ENCODE measurements at places on chromosomes 4 and X. TPM values are rescaled to one million over a fixed set of nuclear protein-coding genes. Genes with fewer than 3 reads are reported as not detected.
A peak's percentile ranks its signal among the peaks of the same experiment; 100 is the strongest.

RPGR gene
- polyA plus RNA-seq: 7.2 TPM

CENPE gene
- 1.2 TPM for polyA plus RNA-seq

TLR3 gene
- 1.6 TPM for polyA plus RNA-seq

PASD1 gene
- not detected for polyA plus RNA-seq

PPEF1 gene
- 0.57 TPM for polyA plus RNA-seq

CFAP99 gene
- not detected for polyA plus RNA-seq

STK32B gene
- 1.00 TPM for polyA plus RNA-seq

MAGEA1 gene
- not detected for polyA plus RNA-seq

DNA sequence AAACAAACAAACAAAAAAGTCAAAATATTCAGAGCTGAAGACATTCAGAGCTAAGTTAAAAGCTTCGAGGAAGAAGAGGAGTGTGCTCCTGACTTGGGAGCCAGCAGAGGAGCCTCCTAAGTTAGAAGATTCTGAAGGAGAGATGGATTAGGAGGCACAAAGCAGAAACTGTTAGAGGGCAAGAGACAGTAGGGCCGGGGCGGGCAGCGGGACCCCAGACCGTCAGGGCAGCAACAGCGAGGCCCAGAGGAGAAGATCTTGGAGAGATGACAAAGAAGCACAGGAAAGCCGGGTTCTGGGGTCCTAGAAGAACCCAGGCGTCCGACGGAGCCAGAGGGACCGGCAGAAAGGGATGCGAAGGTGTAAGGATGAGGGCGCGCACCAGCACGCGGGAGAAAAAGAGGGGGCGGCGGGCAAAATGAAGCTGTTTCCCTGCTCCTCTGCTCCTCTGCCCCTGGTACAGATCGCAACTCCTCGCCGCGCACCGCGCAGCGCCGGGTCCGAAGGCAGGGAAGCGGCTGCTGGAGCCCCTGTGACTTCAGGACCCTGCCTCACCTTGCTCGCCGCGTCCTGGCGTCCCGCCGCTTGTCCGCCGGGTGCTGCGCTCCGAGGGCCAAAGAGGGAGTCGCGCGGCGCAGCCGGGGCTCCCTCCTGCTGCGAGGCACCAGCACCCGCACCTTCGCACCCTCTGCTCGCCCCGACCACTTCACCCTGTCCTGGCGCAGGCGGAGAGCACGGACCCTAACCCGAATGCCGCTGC lies 477 bp downstream of the KLHL13 start:
- no peaks in the 10 kb centered on the region for H3K27me3 ChIP-seq
- peak overlapping the region; percentile 43 for H3K27ac ChIP-seq
- peaks cover 4% of the 10 kb centered on the region for H3K4me1 ChIP-seq
- peak; percentile 30 for DNase-seq

DNA sequence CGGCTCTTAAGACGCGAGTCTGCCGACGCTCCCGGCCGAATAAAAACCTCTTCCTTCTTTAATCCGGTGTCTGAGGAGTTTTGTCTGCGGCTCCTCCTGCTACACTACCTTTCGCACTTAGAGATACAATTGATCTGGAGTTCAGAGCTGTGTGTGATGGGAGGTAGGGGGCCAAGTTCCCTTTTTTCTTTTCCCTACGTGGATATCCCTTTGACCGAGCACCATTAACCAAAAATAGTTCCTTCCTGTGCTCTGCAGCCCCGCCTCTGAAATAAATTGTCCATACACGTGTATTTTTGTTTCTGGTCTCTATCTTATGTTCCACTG lies 555 bp upstream of the PGM2 start:
- peaks cover 14% of the 10 kb centered on the region for H3K4me1 ChIP-seq
- no peaks in the 10 kb centered on the region for H3K27me3 ChIP-seq
- no peaks in the 10 kb centered on the region for H3K36me3 ChIP-seq

- no peaks in the 10 kb centered on the region for H3K27me3 ChIP-seq
- H3K36me3 ChIP-seq: no peaks in the 10 kb centered on the region
- peak overlapping the region; percentile 36 for H3K27ac ChIP-seq
- no peak for DNase-seq
- H3K4me1 ChIP-seq: no peaks in the 10 kb centered on the region
These were observed 7.2 kb downstream of the SERTM2 start for GRCh38 chrX:111518667-111519066.

DNA sequence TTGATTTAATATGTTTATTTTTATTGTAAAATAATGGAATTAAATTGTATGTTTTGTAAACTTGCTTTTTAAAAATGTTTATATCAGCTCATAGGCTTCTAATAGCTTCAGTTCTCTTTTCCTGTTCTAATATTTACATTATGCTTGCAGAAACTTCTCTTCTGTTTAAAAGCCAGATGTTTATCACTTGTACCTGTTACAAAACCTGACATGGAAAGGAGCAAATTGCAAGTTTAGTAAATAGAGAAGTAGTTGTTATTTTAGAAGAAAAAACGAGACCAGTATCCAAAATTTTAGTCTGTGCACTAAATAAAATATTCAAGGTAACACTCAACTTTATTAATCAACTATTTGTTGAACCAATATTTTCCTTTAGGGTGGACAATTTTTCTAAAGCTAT lies 69.4 kb upstream of the GUCY1A1 start:
- H3K4me1 ChIP-seq: peaks cover 5% of the 10 kb centered on the region
- no peaks in the 10 kb centered on the region for H3K36me3 ChIP-seq

- DNase-seq: no peak
- peak overlapping the region; percentile 96 for H3K27ac ChIP-seq
- no peaks in the 10 kb centered on the region for H3K36me3 ChIP-seq
- peaks cover 16% of the 10 kb centered on the region for H3K4me1 ChIP-seq
- peak overlapping the region; percentile 79 for H3K4me3 ChIP-seq
These were observed 569 bp downstream of the RPS3A start for GRCh38 chr4:151099976-151100417.

DNA sequence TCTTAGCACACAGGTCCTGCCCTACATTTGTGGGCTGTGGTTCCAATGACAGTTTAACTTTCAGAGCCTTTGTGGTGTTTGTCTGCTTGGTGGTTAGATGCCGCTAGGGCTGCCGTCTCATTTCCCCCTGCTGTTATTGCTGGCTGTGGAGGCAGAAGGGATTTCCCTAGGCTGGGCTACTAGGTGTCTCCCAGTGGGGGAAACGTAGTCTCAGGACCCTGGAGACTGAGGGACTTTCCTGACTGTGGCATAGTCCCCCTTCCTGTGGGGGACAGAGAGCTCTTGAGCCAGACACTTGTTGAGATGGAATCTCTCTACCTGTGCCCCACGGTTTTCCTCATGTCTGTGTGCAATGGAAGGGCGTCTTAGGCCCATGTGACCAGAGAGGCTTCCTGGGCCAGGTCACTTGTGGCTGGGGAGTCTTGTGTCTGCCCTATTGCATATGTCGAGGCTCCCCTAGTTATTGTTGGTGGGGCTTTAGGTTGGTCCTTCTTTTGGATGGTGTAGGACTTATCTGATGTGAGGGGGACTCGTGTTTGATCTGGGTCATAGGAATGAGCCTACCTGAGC lies 68.2 kb downstream of the ARHGAP10 start:
- no peaks in the 10 kb centered on the region for H3K27me3 ChIP-seq
- H3K36me3 ChIP-seq: no peaks in the 10 kb centered on the region
- H3K27ac ChIP-seq: no peak overlapping the region
- DNase-seq: no peak
- H3K4me1 ChIP-seq: peaks cover 3% of the 10 kb centered on the region

- no peak overlapping the region for H3K4me3 ChIP-seq
- H3K36me3 ChIP-seq: no peaks in the 10 kb centered on the region
- H3K27ac ChIP-seq: peak overlapping the region; percentile 87
These were observed 22.3 kb upstream of the NAT8L start for GRCh38 chr4:2036866-2037265.

GRCh38 chr4:101067383-101067782 lies 279.9 kb downstream of the PPP3CA start:
- no peak for DNase-seq
- no peaks in the 10 kb centered on the region for H3K36me3 ChIP-seq
- H3K27ac ChIP-seq: no peak overlapping the region
- no peaks in the 10 kb centered on the region for H3K27me3 ChIP-seq
- H3K4me3 ChIP-seq: no peak overlapping the region

DNA sequence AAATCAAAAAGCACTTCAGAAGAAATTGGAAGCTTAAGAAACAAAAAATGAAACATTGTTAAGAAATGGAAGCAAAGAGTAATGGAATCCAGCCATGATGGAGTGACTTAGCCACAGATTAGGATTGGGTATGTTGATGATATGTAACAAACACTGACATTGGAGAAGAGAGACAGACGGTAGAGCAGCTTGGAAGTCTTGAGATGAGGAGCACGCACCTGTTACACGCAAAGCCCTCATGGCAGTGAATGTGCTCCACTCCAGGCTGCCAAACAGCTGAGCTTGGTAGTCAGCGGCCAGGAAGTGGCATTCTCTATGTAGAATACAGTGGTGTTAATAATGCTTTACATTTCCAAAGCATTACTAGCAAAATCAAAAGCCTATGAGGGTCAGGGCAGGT lies 56.9 kb upstream of the GPRIN3 start:
- no peak for DNase-seq
- no peaks in the 10 kb centered on the region for H3K4me1 ChIP-seq
- no peaks in the 10 kb centered on the region for H3K27me3 ChIP-seq
- H3K27ac ChIP-seq: no peak overlapping the region
- H3K36me3 ChIP-seq: no peaks in the 10 kb centered on the region

DNA sequence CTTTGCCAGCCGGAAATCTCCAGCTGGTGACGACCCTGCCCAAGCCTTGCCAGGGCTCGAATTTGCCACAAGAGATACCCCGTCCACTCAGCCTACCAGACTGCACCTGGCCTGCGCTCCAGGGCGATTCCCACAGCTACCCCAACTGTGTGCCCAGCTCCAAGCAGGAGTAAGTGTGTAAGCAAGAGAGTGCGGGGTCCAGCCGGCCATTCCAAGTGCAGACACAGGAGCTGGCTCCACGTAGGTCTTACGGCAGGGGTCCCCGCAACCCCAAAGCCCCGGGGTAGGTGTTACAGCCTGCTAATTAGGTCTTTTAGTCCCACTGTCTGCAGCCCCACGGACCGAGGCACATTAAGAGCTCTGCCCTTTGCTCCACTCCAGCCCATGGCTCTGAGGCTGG lies 1305.2 kb downstream of the ARAP2 start:
- peak; percentile 2 for DNase-seq
- H3K4me1 ChIP-seq: no peaks in the 10 kb centered on the region
- H3K4me3 ChIP-seq: no peak overlapping the region
- no peak overlapping the region for H3K27ac ChIP-seq
- H3K27me3 ChIP-seq: no peaks in the 10 kb centered on the region
- no peaks in the 10 kb centered on the region for H3K36me3 ChIP-seq

- H3K4me3 ChIP-seq: no peak overlapping the region
- no peaks in the 10 kb centered on the region for H3K4me1 ChIP-seq
These were observed 34.5 kb downstream of the RPS6KA6 start for GRCh38 chrX:84153538-84153937.

GRCh38 chr4:54877006-54877405 lies 219.2 kb downstream of the KIT start:
- H3K4me3 ChIP-seq: no peak overlapping the region
- no peak for DNase-seq
- no peaks in the 10 kb centered on the region for H3K36me3 ChIP-seq
- no peaks in the 10 kb centered on the region for H3K27me3 ChIP-seq
- H3K4me1 ChIP-seq: no peaks in the 10 kb centered on the region
- H3K27ac ChIP-seq: no peak overlapping the region

GRCh38 chrX:17820100-17820499 lies 41.0 kb downstream of the RAI2 start:
- H3K36me3 ChIP-seq: no peaks in the 10 kb centered on the region
- DNase-seq: no peak
- H3K4me3 ChIP-seq: no peak overlapping the region
- no peaks in the 10 kb centered on the region for H3K4me1 ChIP-seq
- H3K27me3 ChIP-seq: no peaks in the 10 kb centered on the region

GRCh38 chr4:148354186-148354585 lies 88.0 kb downstream of the NR3C2 start:
- no peaks in the 10 kb centered on the region for H3K36me3 ChIP-seq
- DNase-seq: no peak
- H3K27ac ChIP-seq: no peak overlapping the region
- no peaks in the 10 kb centered on the region for H3K4me1 ChIP-seq
- no peaks in the 10 kb centered on the region for H3K27me3 ChIP-seq

DNA sequence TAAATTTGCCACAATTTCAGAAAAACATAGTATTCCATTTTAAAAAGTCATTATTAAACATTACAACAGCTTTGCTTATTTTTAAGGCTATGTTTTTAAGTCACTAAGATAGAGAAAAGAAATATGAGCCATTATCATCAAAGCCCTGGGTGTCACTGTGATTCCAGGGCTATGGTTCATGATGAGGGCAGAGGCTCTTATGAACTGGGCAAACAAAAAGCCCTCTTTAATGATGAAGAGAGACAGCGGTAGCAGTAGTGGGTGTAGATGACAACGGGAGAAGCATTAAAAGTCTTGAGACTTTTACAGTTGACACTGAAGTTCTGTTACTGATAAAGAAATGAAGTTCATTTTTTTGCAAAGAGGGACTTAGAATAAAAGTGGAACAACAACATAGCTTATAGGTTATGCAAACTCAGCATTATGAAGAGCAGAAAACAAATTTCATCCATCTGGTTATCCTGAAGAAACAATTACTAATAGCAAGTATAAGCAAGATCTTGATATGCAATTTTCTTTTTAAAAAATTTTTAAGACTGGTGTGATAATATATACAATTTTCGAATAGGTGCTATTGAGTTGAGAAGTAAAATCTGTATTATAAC lies 202.7 kb upstream of the ETNPPL start:
- DNase-seq: no peak
- no peaks in the 10 kb centered on the region for H3K36me3 ChIP-seq
- no peak overlapping the region for H3K27ac ChIP-seq
- no peaks in the 10 kb centered on the region for H3K4me1 ChIP-seq
- no peak overlapping the region for H3K4me3 ChIP-seq
- no peaks in the 10 kb centered on the region for H3K27me3 ChIP-seq

DNA sequence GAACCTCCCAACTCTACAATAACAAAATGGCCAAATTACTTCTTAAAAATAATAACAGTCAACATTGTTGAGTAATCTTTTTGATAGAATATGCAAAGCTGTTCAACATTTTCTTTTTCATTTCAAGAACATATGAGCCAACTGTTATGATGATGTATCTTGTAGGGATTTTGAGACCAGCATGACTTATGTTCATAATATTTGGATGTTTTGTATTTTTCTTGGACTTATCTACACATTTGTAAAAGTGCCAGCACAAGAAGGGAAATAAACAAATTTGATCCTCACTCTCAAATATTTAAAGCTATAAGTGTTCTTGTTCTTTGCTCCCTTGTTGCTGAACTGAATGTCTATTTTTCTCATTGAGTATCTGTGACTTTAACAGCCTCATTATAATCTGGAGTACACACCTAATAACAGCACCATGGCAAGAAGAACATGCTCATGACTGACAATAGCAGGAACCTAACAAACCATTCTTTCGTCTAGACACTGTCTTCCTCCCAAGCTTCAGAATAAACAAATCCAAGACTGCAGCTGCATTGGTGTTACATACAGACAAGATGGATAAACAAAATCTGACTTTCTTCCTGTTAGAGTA lies 1049.7 kb downstream of the FAT4 start:
- H3K27me3 ChIP-seq: no peaks in the 10 kb centered on the region
- H3K4me1 ChIP-seq: no peaks in the 10 kb centered on the region
- no peak for DNase-seq
- peak overlapping the region; percentile 48 for H3K27ac ChIP-seq
- no peaks in the 10 kb centered on the region for H3K36me3 ChIP-seq

Data from hepatocyte (in vitro differentiated cells).